Pulmonary artery endothelial cell (primary cell): ENCODE measurements at places on chromosomes 7 and 10.

DNA sequence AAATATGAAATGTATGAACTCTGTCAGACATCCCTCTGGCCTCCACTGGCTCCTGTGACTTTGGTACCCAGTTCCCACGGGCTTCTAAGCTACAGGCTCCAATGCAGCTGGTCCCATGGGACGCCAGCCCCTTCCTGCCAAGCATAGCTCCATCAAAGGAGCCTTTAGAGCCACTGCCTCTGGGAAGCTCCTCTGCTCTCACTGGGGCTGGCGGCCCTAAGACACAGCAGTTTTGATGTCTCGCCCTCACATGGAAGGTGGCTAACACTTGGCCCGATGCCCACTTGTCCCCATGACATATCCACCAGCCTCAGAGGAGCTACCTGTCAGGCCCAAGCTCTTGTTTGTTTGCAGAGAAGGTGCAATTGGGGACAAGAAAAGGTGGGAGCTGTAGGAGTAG, 453.7 kb upstream of the LRRN3 start:
- no peak for DNase-seq

DNA sequence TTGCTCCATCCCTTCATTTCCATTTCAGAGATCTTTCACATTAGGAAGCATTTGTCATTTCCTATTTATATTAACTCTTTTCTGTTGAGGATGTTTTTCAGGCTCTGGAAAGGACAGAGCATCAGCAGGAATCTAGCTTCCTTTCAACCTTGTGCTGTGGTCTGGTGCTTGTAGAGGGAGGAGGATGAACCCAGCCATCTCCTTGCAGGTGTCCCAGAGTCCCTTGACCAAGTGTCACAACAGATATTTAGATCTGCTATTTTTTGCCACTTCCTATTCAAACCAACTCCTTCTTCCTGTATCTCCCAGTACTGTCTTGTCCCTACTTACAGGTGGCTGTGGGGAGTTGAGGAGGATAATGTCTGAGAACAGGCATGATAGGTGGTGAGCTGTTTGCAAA, 742.8 kb downstream of the GRID1 start:
- no peak for DNase-seq

DNA sequence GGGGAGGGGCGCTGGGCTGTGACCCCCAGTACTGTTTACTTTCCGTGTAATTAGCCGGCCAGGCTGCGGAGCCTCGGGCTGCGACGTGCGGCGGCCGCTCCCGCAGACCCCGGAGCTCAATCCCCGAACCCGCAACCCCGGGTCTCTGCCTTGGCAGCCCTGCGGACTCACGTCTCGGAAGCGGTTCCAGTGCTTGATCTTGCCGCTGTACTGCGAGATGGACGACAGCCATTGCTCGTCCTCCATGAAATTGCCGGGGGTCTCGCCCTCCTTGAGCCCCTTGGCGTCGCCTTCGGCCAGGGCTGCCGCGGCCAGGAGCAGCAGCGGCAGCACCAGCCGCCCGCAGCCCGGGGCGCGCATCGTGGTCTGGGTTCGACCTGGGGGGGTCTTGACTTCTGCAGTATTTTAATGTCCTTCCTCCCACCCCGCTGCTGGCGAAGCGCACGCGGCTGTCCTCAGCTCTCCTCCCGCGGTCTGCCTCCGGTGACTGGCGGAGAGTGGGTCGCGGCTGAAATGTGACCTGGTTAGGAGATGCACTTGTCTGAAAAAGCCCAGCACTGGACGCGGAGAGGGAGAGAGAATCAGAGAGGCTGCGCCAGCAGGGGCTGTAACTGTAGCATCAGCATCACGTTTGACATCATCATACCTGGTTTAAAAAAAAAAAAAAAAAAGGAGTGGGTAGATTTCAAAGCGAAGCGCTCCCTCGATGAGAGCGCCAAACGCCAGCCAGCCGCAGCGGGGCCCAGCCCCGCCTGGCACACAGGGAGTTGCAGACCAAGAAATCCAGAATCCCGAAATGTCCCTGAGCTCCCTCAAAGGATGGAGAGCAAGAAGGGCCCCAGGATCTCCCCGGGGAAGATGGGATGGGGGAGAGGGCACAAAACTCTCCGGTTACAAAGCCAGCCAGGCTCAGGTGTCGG, at the start of gene SPOCK2:
TSS of gene SPOCK2 (minus strand) at position 583 of the 920 bp plus-strand sequence. CDS start at position 360, 223 bp downstream.
- no peak for DNase-seq

GRCh38 chr7:26538216-26538615, 246.6 kb downstream of the SNX10 start:
- DNase-seq = no peak

DNA sequence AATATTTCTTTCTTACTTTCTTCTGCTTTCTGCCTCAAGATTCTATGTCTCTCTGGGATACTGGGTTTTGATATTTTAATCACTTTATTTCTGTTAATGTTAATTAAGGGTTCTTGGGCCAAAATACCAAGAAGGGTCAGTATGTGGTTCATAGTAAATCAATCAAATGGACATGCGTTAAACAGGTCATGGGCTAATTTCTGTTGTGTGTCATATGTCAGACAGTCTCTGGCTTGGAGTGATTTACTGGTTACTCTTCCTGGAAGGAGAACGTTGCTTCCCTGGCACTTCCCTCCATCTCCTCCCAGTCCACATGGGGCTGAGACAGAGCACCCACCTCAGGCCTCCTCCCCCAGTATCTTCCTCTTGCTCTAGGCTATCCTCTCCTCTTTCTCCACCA, 489.1 kb downstream of the SUGCT start:
- DNase-seq = no peak

GRCh38 chr10:86251426-86251825, 115.2 kb downstream of the GRID1 start:
- no peak for DNase-seq

DNA sequence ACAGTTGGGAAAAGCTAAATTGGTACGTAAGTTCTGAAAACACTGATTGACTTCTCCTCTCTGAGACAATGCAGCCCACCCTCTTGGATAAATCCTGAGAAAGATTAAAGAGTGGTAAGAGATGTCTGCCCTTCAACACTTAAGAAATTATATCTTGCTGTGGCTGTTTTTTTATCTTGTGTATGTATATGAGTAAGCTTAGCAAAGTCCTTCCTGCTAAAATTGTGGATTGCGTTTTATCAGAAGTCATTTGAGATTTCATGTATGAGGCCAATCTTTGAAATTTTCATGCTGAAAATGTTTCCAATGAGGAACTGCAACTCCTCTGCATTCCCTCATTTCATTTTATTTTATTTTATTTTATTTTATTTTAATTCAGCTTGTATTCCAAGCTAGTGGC, 106.2 kb upstream of the INHBA start:
- DNase-seq = no peak

GRCh38 chr10:78742730-78743615, 325.8 kb upstream of the ZMIZ1 start:
- no peak for DNase-seq

- DNase-seq = no peak
These were observed 46.5 kb upstream of the FGL2 start for GRCh38 chr7:77246026-77246640.

GRCh38 chr10:60358282-60358681, 31.4 kb downstream of the ANK3 start:
- DNase-seq = no peak

- DNase-seq = peak; percentile 8
These were observed 549 bp upstream of the DDX50 start for GRCh38 chr10:68900427-68901104.

DNA sequence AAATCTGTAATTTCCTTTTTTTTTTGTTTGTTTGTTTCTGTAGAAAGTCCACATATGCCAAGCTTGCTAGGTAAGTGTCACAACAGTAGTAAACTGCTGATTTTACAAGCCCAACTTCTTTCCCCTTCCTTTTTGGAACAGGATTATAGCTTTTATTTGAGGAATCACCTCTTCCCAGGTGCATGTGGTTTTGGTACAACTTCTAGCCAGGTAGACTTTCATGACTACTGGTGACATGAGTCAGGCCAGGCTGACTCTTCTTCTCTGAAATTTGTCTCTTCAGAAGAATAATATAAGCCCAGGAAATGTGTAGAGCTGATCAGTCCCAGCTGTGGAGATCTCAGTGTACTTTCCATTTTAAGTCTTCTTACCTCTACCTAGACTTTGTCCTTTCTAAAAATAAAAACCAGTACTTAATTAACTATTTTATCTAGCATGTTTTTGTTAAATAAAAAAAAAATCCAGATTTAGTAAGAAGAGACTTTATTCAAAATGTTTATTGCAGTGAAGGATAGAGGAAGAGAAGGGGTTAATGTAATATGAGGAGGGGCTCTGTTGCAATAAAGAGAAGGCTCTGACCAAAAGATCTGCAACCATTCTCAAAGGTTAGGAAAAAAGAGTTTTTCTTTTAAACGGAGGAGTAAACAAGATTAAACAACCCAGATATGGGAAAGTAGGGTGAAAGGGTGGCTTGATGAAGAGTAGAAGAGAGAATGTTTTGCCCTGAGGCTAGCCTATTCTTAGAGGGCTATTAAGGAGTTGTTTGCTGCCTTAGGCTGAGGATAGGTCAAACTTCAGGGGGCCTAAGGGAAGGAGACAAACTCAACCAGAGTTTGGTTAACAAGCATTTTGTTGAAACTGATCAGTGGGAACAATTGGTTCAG, 664.2 kb downstream of the SORCS1 start:
- DNase-seq = no peak
